ENCODE measurements at places on chromosomes 5 and 9.

DNA sequence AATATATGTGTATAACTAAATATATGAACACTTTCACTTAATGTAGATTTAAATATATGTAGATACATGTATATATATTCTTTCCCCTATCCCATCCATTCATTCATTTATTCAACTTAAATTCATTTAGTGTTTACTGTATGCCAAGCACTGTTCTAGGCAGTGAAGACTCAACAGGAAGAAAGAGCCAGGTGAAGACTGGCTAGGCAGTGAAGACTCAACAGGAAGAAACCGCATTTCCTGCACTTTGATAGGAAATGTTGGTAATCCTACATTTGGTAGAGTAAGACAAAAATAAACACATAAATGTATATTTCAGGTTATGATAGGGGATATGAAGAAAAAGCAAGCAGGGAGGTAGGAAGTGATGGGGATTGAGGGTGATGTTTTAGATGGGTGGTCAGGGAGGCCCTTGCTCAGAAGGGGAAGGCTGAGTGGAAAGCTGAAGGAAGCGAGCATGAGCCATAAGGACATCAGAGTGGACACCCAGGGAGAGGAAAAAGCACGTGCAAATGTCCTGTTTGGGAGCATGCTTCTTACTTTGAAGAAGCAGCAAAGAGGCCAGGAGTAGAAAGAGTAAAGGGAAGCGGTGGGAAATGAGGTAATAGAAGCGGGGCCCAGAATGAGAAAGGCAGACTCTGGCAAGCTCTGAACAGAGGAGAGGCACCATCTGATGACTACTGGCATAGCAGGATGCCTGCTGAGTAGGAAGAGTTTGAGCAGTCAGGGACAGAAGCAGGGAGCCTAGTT is 227.8 kb upstream of the MAP3K1 start:
- no peak for DNase-seq

GRCh38 chr9:89414670-89415324 is 83.1 kb downstream of the SEMA4D start:
- DNase-seq = no peak

GRCh38 chr5:24363789-24364481 is 280.8 kb downstream of the CDH10 start:
- DNase-seq = no peak

DNA sequence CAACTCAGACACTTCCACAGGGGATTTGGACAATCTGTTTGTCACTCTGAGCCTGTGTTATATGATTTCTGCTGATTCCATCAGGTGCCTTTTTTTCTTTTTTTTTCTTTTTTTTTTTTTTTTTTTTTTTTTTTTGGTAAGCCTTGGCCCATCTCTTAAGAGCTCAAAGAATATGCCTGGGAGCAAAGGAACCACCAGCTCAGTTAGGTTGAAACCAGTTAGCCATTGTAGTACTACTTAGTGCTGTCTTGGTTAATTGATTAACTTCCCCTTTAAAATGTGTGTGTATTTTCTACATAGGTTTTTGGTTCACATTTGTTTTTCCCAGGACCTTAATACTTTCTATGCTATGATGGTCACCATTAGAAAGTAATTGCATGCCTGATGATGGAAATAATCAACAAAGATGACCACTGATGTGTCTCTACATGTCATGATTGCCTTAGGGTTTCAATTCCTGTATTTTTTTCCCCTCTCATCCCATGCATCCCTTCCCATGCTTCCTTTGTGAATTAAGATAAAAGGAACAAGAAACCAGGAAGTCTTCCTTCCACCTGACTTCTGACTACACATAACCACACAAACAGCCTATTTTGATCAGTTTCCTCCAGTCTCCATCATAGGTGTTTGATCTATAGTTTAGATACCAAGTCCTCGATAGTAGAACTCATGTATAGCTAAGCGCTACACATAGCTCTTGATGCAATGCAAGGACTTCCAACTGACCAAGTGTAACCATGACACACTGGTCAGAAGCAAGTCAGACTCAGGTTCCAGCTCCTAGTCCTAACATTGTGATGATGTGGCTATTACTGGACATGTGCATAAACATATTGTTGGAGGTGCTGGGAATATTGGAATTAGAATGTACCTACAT is 306.1 kb downstream of the EFNA5 start:
- no peak for DNase-seq

DNA sequence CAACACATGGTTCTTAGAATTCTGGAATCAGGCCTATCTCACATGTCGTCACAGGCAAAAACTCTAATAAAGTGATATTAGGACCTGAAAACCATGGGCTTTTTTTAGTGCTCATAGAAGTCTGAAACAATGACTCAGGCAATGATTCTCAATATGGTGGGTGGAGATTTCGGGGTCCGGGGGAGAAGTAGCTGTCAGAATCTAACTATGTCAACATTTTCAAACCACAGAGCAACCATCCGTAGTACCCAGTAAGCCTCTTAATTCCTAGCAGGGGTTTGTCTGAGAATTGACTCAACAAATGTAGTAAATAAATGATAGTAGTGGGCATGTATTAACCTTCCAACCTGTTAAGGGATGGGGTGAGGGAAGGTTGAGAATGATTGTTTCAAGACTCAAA is 2.6 kb downstream of the AMACR start:
- no peak for DNase-seq

DNA sequence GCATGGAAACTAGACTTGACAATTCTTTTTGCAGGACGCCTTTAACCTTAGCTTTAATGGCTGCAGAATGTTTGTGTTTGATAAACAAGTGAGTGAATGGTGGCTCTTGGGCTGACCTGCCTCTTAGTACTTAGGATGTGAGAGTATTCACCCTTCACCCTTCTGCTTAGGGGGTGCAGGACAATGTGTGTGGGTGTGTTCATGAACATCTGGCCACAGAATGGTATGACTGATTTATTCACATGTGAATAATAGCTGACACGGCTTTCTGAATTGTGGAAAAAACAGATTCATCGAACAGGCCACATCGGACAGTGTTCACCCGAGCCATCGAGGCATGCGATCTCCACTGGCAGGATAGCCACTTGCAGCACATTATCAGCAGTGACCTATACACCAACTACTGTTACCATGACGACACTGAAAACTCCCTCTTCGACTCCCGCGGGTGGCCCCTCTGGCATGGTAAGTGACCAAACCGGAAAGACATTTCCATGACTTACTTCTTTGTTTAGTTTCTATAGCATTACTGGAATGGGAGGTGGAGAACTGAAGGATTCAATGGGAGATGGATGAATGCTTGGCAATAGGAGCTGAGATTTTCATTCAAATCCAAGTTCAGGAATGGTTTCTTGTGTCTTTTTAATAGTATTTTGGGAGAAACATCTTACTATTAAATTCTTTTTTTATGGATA is 193.6 kb downstream of the ZSWIM6 start:
- DNase-seq = no peak

Measured in stimulated activated CD8-positive, alpha-beta memory T cell treated with anti-CD3 and anti-CD28 coated beads, Interleukin-15, amount 100 ng/mL, for 4 hours (primary cell).